ENCODE measurements at places on chromosomes 12 and 14.

DNA sequence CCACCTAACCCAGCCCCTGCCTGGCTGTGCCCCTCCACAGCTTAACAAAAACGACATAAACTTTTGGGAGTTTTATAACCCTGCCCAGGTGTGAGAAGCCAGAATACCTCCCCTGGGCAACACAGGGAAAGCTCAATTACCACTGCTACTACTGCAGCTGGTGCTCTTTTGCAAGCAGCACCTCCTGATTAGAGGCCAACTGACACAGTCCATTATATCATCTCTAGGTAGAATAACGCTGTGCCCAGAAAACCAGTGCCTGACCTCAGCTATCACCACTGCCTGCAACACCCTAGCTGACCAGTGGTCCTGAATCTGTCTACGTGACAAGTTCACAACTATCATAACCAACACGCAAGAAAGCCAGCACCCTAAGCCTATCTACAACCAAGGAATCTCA, 34.2 kb downstream of the MDM1 start:
- no peak for DNase-seq

GRCh38 chr12:120760349-120761254, 35.0 kb downstream of the ACADS start:
- no peak for DNase-seq

GRCh38 chr14:51564986-51565604, 86.6 kb upstream of the FRMD6 start:
- no peak for DNase-seq

- no peak for DNase-seq
Observed at GRCh38 chr14:94748667-94749347, 21.1 kb downstream of the GSC start.

DNA sequence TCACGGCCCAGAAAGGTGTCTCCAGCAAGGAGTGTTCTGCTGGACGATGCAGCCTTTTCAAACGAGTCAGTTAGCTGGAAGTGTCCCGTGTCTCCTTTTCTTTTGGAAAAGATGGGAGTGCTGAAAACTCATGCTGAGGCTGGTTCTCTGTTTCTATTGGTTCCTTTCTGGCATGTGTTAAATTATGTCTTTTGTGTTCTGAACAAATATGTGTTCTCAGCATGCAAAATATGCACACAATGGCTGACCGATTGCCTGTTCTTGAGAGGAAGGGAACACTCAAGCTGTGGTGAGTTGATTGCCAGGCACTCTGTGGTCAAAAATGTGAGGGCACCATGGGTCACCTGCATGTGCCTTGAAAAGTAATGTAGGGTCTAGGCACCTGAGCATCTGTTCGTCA, 181.3 kb downstream of the CACNA1C start:
- DNase-seq: no peak

- no peak for DNase-seq
Observed at GRCh38 chr12:125533434-125534029, 468.3 kb downstream of the AACS start.

DNA sequence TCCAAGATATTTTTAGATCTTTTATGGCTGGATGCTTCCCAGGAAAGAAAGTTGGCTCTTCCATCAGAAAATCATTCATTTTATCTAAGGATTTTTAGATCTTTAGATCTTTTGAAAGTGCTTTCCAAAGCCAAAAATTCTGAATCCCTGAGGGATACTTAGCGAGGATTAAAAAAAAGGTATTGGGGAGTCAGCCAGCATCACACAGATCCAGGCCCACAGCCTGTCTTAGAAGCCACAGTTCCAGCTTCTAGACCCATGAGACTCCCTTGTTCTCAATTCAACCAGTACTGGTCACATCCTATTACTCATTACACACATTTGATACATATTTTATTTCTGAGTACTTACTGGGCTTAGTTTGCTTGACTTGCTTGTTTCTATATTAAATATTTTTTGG, 49.9 kb downstream of the TSPAN8 start:
- DNase-seq: no peak

Data from HL-60 (cell line).